ENCODE measurements at places on chromosomes 1 and 21.

DNA sequence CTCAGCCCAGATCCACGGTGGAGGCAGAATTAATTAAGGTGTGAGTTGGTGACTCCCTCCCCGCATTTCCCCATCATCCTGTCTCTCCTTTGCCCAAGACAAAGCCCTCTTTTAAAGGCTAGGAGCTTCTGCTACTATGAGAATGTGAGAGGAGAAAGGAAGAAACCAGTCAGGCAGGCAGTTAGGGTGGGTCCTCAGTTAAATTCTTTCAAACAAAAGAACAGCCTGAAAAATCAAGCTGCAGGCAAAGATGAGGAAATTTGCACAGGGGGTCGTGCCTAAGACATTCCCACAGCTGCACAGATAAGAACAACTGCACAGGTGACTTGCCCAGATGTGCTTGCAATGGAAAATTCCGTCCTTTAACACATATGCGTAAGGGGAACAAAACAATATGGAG lies 47.6 kb downstream of the SERTAD4 start:
- DNase-seq = no peak

GRCh38 chr1:29893806-29894205 lies 657.5 kb downstream of the PTPRU start:
- DNase-seq = no peak

DNA sequence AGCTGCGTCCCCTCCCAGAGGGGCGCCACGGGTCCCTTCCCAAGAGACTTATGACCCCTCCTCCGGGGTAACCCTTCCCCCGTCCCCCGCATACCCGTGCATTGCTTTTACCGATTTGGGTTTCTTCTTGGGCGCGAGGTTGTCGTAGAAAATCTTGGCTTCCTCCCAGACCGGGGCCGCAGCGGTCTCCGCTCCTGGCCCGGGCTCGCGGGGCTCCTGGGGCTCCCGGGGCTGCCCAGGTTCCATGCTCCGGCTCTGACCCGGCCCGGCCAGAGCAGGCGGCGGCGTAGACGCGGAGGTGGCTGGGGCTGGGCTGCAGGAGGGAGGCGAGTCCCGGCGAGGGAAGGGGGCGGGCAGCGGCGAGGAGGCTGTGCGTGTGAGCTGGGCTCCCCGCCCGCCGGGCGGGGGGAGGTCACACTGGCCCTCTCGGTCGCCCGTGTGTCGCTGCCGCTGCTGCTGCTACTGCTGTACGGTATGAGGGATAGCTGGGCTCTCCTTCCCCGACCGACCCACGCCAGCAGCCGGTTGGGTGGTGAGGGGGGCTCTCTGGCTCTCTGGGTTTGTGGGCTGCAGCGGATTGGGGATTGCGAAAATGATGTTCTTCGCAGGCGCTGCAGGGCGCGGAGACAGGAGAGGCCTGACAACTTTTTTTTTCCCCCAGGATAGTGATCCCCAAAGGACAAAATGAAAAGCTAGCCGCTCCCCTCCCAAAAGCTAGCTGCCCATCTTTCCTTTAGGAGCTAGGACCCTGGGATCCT lies at the start of gene NT5C1A:
Gene NT5C1A (minus strand): TSS at position 315 of the 758 bp plus-strand sequence. CDS start 69 bp downstream, at position 246.
- DNase-seq = no peak

GRCh38 chr1:25700626-25701025 lies 84.0 kb downstream of the MAN1C1 start:
- DNase-seq = no peak

- no peak for DNase-seq
These were observed 26.4 kb upstream of the LRIG2 start for GRCh38 chr1:113046569-113046968.

- DNase-seq = no peak
These were observed 596.4 kb upstream of the ZRANB2 start for GRCh38 chr1:71676979-71677925.
